ENCODE measurements at places on chromosomes 7 and 10.

DNA sequence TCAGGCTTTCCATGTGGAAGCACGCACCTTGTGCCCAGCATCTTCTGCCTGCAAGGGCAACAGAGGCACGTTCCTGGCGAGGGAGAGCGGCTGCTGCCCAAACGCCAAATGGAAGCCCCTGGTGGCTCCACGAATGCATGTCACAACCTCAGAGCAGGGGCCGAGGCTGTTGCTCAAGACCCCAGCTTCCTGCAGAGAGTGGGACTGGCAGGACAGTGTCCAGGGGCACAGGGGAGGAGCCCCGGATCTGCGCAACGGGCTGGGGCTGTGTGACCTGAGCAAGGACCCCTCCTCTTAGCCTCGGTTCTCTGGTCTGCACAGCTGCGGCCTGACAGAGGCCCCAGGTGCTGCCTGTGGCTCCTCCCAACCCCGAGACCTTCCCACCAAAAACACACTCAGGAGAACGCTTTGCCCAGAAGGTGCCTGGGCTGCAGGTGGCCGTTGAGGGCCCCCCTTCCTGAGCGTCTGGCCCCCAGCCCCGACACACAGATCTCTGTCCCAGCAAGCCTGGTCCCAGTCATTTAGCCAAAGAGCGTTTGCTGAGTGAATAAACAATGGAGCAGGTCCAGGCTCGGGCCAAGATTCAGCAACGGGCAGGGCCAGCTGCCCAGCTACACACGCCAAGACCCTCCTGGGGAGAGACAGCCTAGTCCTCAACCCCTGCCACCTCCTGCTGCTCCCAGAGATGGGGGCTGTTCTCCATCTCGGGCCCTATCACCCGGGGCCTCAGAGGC, 1.2 kb downstream of the MICALL2 start:
- no peak for DNase-seq

DNA sequence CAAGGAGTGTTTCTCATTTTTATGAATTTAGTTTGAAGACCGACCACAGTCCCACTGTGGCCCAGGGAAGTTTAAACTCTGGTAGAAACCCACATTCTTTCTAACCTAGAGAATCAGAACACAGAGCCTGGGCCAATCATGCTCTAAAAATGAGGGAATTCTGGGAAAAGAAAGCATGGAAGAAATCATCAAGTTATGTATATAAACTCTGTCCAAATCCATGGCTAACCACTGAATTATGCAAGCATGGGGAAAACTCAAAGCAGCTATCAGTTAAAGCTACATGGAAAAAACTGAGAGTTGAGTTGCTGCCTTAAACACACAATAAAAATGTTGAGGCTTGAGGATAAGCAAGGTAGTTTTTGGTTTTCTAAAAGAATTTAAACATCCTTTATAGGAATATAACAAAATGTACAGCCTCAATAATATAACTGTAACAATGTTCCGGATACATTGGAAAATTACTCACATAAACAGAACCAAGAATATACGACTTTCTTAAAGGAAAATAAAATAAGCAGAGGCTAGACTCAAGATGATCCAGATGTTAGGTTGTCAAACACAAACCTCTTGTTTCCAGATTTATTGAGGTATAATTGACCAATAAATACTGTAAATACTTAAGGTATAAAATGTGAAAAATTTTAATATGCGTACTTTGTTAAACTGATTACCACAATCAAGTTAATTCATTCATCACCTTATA, 311.2 kb upstream of the GNAI1 start:
- no peak for DNase-seq

DNA sequence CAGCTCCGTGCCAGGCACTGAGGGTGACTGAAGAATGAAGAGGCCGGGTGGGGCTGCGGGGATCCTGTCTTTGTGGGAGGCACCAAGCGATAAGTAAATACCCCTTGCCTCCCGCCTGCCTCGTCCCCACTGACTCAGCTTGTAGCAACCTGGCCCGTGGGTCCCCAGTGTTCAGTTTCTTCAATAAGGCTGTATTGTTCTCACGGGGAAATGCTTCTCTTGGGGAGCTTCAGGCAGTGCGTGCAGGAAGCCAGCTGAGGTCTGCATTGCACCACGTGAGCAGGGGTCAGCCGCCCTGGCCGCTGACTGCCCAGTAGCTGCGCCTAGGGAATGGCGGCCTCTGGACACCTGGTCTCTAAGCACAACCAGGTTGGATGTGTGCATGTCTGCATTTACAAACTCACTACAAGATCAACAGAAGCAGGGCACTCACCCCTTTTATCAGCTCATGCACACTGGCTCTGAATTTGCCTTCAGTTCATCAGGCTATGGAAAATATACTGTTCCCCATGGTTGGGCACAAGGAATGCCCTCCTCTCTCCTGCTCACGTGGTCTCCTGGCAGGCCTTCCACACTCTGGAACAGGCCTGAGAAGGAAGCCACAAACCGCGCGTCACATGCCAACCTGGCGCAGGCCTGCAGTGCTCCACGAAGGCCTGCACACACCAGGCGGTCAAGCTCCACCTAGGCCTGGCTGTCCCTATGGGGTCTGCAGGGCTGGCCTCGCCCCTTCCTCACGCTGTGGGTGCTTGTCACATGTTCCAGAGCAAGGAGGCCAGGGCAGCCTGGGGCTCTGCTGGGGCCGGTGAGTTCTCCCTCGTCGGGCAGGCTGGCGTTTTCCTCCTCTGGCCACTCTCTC, 135.7 kb upstream of the RNF32 start:
- no peak for DNase-seq

- DNase-seq = no peak
Observed at GRCh38 chr10:114087655-114088054, 44.0 kb downstream of the ADRB1 start.

DNA sequence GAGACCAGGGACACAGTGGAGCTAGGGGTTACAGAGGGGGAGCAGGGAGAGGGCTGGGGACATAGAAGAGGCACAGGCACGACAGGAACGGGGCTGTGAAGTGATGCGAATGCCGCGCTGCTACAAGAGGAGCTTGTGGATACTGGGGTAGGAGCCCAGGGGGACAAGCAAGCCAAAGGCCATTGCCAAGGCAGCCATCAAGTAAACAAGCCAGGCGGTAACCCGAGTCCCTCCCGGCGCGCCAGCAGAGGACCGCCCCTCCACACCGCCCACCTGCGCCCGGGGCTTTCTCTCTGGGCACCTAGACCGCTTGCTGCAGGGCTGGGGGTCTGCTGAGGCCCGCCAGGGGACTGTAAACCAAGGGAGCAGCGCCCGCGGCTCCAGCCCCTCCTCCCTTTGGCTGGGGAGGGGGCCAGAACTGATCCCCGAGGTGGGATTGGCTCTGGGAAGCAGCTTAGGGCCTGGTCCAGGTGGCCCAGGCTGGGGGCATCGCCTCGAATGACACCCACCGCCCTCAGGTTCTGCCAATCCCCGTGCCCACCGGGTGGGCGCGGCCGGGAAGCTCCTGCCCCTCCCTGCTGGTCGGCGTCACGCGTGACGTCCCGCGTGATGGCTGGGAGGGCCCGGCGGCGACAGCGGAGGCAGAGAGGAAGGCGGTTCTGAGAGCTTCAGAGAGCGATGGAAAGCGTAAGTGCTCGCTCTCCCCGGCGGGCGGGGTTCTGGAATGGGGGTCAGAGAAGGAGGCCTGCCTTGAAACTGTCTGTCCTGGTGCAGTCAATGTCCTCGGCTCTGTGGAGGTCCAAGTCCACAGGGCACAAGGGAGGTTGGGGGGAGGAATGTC, 982 bp downstream of the SFXN3 start:
- no peak for DNase-seq

DNA sequence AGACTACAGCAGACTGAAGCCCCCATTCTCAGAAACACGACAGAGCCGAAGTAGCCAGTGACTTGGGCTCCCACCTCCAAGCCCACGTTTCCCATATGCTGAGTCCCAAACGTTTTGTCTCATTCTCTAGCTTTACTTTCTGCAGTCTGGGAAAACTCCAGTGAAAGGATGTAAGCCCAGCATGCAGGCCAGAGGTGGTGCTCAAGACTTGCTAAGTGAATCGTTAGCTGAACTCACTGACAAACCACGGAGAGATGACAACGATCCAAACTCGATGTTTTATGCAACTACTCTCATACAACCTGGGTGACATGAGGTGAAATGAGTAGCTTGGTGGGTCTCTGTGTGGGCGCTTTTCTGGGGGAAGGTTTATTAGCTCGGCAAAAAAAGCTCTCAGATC, 731.8 kb downstream of the SUGCT start:
- no peak for DNase-seq

DNA sequence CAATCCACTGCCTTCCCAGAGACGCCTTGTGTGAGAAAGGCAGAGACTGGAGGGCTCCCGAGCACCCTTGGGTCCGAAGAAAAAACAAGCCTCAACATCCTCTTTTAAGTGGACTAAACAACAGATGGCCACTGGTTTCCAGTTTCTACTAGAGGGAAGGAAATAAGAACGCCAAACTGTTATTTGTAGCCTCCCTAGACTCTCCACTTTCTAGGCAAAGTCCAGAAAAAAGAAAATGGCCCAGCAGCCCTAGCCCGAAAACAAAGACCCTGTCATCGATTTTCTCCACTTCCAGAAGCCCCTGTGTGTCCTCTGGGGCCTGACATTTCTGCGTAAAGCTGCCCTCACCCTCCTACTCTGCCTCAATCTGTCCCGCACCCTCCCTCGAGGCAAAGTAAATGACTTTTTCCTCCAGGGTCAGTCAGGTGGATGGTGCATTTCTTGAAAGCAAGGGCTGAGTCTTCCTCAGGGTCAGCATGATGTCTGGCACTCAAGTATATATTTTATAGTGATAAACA, 6.0 kb downstream of the RGS10 start:
- no peak for DNase-seq

DNA sequence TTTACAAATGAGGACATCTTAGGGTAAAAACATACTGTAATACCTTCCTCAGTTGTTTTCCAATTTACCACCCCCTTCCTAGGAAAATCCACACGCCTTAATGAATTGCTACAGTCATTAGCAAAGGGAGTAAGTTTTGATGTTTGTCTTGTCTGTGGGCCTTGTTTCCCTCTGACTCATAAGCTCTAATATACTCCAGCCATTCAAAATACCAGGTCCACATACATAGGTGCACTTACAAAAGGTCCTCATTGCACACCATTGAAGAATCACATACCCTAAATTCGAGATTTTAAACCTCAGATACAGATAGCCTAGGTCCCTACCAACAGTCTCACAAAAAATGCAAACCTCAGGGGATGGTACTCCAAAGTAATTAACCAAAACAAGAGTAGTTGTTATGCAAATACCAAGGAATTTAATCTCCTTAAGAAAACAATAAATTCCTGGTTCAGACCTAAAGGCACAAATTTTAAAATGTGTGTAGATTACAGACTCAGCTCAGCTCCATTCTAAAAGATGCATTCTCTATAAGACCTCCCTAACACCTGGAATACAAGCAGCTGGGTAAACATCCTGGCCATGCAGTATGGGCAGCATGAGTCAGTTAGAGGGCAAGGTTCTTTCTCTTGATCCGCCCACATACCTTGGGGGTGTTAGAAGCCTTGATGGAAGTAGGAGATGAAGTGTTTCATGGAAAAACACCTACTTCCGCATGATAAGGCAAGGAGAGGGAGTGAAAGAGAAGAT, 3.0 kb upstream of the LIPK start:
- DNase-seq = no peak

DNA sequence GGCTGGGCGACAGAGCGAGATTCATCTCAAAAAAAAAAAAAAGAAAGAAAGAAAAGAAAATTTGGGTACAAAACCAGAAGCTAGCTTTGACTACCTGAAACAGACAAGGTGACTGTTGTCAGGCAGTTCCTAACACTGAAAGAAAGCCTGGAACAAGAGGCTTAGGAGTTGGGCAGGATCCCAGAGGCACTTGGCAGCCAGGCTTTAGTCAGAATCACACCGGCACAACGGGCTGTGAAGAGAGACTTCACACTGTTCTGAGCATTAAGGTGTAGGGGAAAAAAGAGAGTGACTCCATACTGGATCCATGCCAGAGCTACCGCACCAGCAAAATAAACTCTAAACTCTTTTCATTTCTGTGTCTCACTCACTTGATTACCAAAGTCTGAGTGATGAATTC, 130.8 kb downstream of the ZNF467 start:
- DNase-seq = no peak

GRCh38 chr7:68038621-68039314, 1042.1 kb downstream of the TYW1 start:
- DNase-seq = no peak

GRCh38 chr7:42645906-42646305, 266.0 kb downstream of the C7orf25 start:
- no peak for DNase-seq

GRCh38 chr7:123637203-123637602, 18.5 kb upstream of the LMOD2 start:
- DNase-seq = no peak

- no peak for DNase-seq
Observed at GRCh38 chr10:129967579-129968019, 3.5 kb upstream of the EBF3 start.

DNA sequence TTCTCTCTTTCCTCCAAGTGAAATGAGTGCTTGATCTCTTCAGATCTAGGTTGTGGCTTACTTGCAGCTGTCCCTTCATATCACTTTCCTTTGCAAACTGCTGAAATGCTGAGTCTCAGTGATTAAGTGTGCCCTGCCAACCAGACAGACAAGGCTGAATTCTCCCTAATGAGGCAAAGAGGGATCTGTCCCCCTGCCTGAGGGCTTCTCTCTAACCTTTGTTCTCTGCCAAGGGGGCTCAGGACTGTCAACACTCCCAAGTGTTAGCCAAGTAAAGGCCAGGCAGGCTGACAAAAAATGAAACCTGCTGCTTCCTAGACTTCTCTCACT, at the start of gene MSS51:
MSS51 (minus strand) TSS at position 24 of the 330 bp plus-strand sequence. CDS start 5,277 bp downstream, outside the sequence.
- no peak for DNase-seq

GRCh38 chr7:44696728-44697127, 51.9 kb upstream of the ZMIZ2 start:
- DNase-seq = no peak

DNA sequence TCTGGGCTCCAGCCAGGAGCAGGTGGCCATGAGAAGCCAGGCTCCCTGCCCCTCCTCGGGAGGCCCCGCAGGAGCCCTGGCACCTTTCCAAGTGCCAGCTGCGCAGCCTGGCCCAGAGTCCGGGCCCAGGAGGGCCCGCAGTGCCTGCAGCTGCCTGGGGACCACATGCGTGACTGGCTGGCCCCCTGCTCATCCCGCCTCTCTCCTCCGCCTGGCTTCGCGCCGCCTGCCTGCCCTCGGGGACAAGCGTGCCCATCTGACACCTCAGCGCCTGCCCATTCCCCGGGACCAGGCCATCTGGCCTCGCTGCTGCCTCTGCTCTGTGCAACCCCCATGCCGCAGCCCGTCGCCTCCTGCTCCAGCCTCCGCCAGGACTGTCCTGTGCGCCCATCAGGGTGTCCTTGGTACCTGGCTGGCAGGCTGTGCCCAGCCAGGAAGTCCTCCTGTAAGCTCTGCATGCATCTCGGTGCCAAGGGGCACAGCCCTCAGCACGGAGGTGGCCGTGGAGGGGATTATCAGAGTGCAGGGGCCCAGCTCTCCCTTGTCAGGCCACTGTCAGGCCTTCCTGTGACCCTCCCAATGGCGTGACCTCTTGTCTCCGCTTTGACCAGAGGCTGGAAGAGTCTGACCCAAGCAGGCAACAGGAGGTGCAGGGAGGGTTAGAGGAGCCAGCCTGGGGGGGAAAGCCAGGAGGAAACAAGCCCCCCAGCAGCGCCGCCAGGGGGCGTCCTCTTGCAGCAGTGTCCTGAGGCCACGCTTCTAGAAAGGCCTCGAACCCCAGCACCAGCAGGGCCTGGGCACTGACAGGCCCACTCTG, 50.5 kb downstream of the TMEM209 start:
- no peak for DNase-seq

GRCh38 chr7:143906895-143907294, 4.9 kb upstream of the TCAF1 start:
- DNase-seq = no peak

GRCh38 chr7:112882511-112882910, 92.3 kb upstream of the TMEM168 start:
- peak; percentile 13 for DNase-seq

GRCh38 chr10:121500701-121501332, 97.4 kb downstream of the FGFR2 start:
- no peak for DNase-seq
